ENCODE measurements at places on chromosomes 1 and 21.
A peak's percentile ranks its signal among the peaks of the same experiment; 100 is the strongest.

DNA sequence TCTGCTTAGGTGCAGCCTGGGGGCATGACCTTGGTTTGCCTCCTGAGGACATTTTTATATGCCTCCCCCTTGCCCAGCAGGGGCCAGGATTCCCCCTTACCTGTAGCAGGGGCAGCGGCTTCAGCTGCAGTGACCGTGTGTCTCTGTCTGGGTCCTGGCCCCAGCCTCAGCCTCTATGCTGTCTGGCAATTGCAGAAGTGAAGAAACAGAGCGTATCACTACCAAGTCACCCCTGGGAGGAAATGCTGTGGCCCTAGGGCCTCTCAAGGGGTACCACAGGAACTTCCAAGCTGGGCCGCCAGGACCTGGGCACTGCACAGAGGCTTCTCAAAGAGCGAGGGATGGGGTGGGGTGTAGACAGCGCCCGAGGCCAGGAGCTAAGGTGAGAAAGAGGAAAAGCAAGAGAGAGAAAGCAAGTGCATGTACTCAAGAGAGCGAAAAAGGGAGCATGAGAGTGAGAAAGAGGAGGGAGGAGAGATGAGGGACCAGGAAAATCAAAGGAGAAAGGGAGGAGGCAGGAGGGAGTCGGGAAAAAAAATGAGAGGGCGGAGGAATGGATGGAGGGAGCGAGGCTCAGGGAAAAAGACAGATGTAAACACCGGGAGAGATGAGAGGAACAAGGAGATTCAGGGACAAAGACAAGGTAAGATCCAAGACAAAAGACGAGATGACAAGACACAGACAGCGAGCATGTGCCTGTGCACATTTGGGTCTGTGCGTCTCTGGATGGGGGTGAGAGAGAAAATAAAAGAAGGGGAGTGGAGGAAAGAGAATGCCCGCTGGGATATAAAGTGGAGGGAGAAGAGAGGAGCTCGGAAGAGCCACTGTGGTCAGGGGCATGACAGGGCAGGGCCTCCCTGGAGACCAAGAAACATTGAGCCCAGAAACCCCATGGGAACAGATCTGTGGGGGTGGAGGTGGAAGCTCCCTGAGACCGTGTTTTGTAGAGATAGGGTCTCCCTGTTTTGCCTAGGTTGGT lies at the start of gene PTAFR:
PTAFR (minus strand) TSS at position 199 of the 979 bp plus-strand sequence. CDS start 25,669 bp downstream, outside the sequence.
- DNase-seq: no peak

DNA sequence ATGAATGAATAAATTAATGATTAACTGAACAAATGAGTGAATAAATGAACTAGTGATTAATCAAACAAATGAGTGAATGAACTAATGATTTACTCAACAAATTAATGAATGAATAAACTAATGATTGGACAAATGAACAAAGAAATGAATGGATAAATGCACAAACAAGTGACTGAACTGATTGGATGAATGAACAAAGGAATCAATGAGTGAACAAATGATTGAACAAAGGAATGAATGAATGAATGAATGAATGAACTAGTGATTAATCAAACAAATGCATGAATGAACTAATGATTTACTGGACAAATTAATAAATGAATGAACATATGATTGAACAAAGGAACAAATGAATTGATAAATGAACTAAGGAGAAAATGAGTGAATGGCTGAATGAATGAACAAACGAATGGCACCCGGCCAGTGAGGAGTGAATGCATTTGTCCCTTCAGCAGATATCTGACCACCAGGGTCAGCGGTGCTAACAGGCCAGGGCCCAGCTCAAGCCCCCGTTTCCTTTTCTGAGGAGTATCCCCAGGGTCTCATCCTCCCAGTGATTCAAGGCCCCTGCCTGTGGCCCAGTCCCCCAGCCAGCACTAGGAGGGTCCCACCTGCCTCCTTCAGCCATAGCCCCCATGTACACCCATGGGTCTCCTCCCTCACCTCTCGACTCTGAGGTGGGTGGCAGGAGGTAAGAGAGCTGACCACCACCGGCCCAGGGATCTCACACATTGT lies 49.9 kb downstream of the WNT9A start:
- DNase-seq: no peak

- no peak for DNase-seq
Observed at GRCh38 chr1:57483954-57484353, 60.1 kb upstream of the DAB1 start.

GRCh38 chr1:177471244-177471643 lies 300.5 kb downstream of the BRINP2 start:
- no peak for DNase-seq

DNA sequence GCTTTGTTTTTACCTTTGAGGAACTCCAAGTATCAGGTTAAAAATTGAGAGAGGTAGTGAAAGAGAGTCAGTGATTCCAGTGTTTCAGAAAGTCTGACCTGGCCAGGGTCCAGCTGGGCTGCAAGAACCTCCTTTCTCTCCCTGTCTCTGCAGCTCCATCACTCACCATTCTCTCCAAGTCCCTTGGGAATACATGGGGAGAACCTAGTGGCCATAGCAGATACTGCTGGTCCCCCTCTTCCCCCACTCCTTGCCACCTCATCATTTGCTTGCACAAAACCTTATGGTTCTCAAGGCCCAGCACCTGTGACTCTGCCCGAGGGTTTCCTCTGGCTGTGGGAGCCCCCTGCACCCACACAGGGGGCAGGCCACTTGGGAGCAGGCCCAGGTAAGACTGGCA lies 279.5 kb downstream of the KIF26B start:
- DNase-seq: no peak

- no peak for DNase-seq
Observed at GRCh38 chr1:176183618-176184017, 23.5 kb downstream of the COP1 start.

GRCh38 chr21:31875496-31876015 lies 2.7 kb downstream of the HUNK start:
- DNase-seq: peak; percentile 66

- peak; percentile 38 for DNase-seq
Observed at GRCh38 chr1:201164645-201165044, 10.4 kb upstream of the TMEM9 start.

DNA sequence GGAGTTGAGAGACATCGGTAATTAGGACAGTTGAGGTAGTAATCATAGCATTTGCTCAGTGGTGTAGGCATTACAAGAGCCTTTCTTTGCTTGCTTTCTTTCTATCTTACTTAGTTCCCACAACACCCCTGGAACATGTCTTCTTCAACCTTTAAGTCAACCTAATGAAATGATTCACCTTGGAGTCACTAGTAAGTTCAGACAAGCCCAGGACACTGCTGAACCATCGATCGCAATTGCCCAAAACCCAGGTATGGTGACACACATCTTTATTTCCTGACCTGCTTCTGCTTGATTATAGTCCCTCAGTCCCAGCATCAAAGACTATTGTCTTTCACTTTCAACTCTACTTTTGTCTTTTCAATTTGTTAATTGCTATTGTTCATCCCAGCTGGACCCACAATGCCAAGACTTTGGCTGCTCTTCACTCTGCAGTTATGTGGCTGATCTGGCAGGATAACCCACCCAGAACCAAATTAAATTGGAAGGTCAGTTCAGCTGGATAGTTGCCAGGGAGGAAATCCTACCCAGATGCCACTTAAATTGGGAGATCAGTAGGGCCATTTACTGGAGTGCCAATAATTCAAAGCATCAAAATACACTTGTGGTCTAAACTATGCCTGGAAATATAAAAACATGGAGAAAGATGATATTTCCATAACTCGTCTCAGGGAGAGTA lies 272.9 kb downstream of the RWDD3 start:
- DNase-seq: peak; percentile 15

DNA sequence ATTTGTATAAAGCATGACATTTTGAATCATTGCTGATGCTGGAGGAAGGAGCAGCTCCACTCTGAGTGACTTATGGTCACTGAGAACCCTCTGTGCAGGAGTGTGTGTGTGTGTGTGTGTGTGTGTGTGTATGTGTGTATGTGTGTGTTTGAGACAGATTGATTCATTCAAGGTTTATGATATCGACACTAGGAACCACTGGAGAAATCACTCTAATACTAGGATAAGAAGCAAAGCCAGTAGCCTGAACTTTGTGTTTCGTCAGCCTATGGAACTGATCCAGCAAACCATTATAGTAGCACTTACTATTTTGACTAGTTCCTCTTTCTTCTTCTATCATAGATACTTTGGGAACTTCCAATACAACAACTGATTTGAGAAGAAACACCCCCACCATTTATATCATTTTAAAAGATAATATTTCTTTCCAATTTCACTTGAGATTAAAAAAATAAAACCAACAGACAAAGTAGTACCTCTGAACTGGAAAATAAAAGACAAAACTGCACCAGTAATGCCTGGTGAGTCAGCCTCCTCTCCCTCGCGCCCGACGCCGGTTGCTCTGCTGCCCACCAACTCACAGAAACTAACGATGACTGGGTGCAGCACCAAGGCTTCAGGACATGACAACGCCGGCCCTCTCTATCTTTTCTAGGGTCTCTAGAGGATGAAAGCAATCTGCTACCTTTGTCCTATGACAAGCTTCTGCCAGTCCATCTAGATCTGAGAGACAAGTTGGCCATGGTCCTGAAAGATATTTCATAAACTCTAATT lies 20.9 kb downstream of the SLAMF1 start:
- no peak for DNase-seq

DNA sequence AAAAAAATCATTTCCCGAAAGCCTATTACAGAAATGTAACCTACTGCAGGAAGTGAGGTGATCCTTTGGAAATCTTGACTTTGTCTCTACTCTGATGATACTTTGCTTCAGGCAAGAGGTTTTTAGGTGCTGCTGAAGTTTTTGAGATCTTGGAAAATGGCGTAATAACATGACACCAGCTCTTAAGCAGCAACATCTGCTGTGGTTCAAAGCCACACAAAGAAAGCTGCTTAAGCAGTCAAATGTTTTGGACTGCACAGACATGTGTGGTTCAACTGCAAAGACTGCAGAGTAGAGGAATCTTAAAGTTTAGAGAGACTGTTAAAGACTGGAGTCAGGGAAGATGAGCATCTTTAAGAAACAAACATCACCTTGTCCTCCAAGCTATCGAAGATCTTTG lies 139.0 kb downstream of the RASAL2 start:
- no peak for DNase-seq
